ENCODE measurements at places on chromosomes 6 and 20. TPM values are rescaled to one million over a fixed set of nuclear protein-coding genes. Genes with fewer than 3 reads are reported as not detected.

The FHL5 gene
- 23.3 TPM for total RNA-seq

The PLEKHG1 gene
- 65.4 TPM for total RNA-seq

The EFCAB8 gene
- 0.87 TPM for total RNA-seq

The OR2J3 gene
- not detected for total RNA-seq

The CLIC5 gene
- total RNA-seq: 4.5 TPM

The SCRT2 gene
- 0.17 TPM for total RNA-seq

The DOP1A gene
- total RNA-seq: 27.6 TPM

The SPATA25 gene
- 7.4 TPM for total RNA-seq

The MICAL1 gene
- total RNA-seq: 55.4 TPM

The RTF2 gene
- 71.3 TPM for total RNA-seq
